ENCODE measurements at places on chromosomes 2 and 18.
A peak's percentile ranks its signal among the peaks of the same experiment; 100 is the strongest.

DNA sequence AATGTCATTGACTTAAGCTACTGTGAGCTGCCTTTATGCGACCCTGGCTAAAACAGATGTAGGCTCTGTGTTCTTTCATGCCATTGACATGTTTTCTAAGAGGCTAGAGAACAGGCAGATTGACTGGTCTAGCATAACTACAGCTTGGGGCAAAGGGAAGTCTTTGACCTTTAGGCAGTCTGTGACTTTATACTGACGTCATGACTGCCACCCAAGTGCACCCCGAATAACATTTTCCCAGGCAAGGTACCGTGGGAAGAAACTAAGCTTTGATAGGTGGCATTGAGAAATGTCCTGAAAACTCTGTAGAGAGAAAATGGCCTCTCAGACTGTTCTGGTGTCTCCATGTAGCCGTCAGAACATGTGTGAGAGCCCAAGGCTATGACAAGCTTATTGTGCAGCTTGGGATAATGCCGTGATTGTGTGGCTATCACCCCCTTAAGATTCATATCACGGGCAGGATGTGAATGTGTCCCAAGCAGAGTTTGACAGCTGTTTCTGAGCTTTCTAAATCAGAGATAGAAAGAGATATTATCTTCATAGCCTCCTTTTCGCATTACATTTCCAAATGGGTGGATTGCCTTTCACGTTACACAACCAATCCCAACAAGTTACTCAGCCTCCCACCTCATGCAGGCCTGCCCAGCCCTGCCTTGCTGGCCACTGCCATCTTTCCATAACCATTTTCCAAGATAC is 672.2 kb upstream of the ACVR2A start:
- peaks cover 3% of the 10 kb centered on the region for H3K4me1 ChIP-seq
- no peak for DNase-seq
- no peak overlapping the region for H3K4me3 ChIP-seq

DNA sequence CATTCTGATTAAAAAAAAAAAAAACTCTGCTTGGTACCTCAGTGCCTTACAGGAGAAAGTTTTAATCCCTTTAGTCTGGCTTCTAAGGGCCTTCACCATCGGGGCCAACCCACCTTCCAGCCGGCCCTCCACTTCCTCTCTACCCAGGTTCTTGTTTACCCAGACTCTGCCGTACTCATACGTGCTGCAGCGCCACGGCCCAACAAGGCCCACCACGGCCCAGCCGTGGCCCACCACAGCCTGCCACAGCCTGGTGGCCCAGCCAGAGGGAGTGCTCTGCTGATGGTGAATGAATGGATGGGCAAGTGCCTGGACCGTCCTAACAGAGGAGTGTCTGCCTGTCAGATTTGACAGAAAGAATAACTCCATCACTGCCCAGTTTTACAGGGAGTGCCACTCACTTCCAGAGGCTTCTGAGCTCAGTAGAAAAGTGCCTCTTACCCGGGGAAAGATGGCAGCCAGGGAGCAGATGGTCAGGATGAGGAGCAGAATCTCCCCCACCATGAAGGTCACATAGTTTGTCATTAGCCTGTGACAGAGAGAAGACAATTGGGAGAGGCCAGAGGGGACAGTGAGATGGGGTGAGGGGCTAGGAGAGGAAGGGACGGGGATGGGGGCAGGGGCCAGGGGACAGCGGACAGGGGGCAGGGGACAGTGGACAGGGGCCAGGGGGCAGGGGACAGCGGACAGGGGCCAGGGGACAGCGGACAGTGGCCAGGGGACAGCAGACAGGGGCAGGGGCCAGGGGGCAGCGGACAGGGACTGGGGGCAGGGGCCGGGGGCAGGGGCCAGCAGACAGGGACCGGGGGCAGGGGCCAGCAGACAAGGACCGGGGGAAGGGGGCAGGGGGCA is 38.2 kb downstream of the CENPO start:
- H3K27ac ChIP-seq: no peak overlapping the region
- H3K36me3 ChIP-seq: no peaks in the 10 kb centered on the region
- no peak for DNase-seq
- no peak overlapping the region for H3K4me3 ChIP-seq
- no peaks in the 10 kb centered on the region for H3K4me1 ChIP-seq

- H3K27me3 ChIP-seq: no peaks in the 10 kb centered on the region
- peak; percentile 73 for DNase-seq
- H3K4me3 ChIP-seq: no peak overlapping the region
Observed at GRCh38 chr2:199488772-199489400, 31.1 kb upstream of the SATB2 start.

GRCh38 chr2:88575051-88575450 is 52.2 kb downstream of the EIF2AK3 start:
- H3K36me3 ChIP-seq: peaks cover 9% of the 10 kb centered on the region
- no peak overlapping the region for H3K4me3 ChIP-seq
- DNase-seq: no peak

GRCh38 chr18:35949090-35949489 is 23.4 kb upstream of the RMP24 start:
- no peaks in the 10 kb centered on the region for H3K4me1 ChIP-seq
- DNase-seq: peak; percentile 70
- H3K4me3 ChIP-seq: no peak overlapping the region
- H3K27me3 ChIP-seq: no peaks in the 10 kb centered on the region

- no peak overlapping the region for H3K4me3 ChIP-seq
- peaks cover 8% of the 10 kb centered on the region for H3K4me1 ChIP-seq
- no peaks in the 10 kb centered on the region for H3K27me3 ChIP-seq
- no peak overlapping the region for H3K27ac ChIP-seq
Observed at GRCh38 chr2:19837235-19837766, 64.5 kb downstream of the TTC32 start.

- no peak for DNase-seq
- H3K4me3 ChIP-seq: no peak overlapping the region
- H3K36me3 ChIP-seq: no peaks in the 10 kb centered on the region
- H3K27ac ChIP-seq: no peak overlapping the region
Observed at GRCh38 chr2:197997083-197997541, 192.7 kb downstream of the PLCL1 start.

GRCh38 chr2:202778217-202778616 is 93.3 kb downstream of the ICA1L start:
- no peak overlapping the region for H3K4me3 ChIP-seq
- no peak for DNase-seq
- H3K27me3 ChIP-seq: no peaks in the 10 kb centered on the region
- no peak overlapping the region for H3K27ac ChIP-seq
- no peaks in the 10 kb centered on the region for H3K4me1 ChIP-seq

GRCh38 chr2:28695245-28695647 is 56.4 kb upstream of the PPP1CB start:
- peak overlapping the region; percentile 15 for H3K27ac ChIP-seq
- H3K27me3 ChIP-seq: no peaks in the 10 kb centered on the region
- peaks cover 31% of the 10 kb centered on the region for H3K4me1 ChIP-seq
- no peaks in the 10 kb centered on the region for H3K36me3 ChIP-seq

DNA sequence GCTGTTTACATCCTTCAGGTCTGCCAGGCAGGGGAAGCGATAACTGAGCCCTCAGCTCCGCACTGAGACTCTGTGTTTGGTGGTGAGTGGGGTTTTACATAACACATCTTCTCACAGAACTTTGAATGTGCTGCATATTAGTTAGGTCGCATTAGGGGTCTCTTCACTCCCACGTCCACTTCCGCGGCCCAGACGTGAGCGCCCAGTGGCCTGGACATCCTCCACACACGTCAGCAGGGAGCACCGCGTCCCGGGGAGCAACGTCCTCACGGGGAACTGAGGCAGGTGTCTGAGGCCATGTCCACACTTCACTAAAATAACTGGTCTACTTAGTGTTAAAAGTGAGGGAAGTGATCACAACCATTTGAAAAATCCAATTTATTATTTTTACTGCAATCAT is 100.4 kb upstream of the SATB2 start:
- no peaks in the 10 kb centered on the region for H3K27me3 ChIP-seq
- H3K4me3 ChIP-seq: no peak overlapping the region
- no peaks in the 10 kb centered on the region for H3K4me1 ChIP-seq
- DNase-seq: no peak
- no peak overlapping the region for H3K27ac ChIP-seq

DNA sequence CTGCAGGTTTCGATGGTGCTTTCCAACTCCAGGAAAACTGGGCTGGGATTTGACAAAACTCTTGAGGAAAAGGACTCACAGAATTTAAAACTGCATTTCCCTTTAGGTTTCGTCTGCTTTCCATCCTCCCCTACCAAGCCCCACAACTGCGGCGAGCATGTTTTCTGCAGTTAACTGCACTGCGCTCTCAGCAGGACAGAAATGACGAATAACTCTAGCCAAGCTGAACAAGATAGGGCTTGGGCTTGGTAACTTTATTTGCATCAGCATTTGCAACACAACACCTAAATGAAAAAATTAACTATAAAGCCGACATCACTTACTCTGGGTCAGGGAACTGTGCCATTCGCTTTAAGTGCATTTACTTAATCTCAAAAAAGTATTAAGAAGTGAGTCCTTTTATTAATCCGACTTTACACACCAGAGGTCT is 669 bp upstream of the PIKFYVE start:
- DNase-seq: no peak
- H3K4me3 ChIP-seq: no peak overlapping the region
- peak overlapping the region; percentile 66 for H3K27ac ChIP-seq
- peaks cover 8% of the 10 kb centered on the region for H3K4me1 ChIP-seq
- peaks cover 2% of the 10 kb centered on the region for H3K36me3 ChIP-seq
- H3K27me3 ChIP-seq: no peaks in the 10 kb centered on the region

- H3K4me1 ChIP-seq: no peaks in the 10 kb centered on the region
- H3K27me3 ChIP-seq: no peaks in the 10 kb centered on the region
- no peaks in the 10 kb centered on the region for H3K36me3 ChIP-seq
- no peak overlapping the region for H3K27ac ChIP-seq
- no peak overlapping the region for H3K4me3 ChIP-seq
Observed at GRCh38 chr2:154704991-154705390, 6.5 kb downstream of the KCNJ3 start.

GRCh38 chr2:33210626-33211025 is 263.9 kb downstream of the LTBP1 start:
- peaks cover 4% of the 10 kb centered on the region for H3K4me1 ChIP-seq
- no peak overlapping the region for H3K27ac ChIP-seq
- H3K4me3 ChIP-seq: no peak overlapping the region
- no peak for DNase-seq
- no peaks in the 10 kb centered on the region for H3K27me3 ChIP-seq
- H3K36me3 ChIP-seq: no peaks in the 10 kb centered on the region

DNA sequence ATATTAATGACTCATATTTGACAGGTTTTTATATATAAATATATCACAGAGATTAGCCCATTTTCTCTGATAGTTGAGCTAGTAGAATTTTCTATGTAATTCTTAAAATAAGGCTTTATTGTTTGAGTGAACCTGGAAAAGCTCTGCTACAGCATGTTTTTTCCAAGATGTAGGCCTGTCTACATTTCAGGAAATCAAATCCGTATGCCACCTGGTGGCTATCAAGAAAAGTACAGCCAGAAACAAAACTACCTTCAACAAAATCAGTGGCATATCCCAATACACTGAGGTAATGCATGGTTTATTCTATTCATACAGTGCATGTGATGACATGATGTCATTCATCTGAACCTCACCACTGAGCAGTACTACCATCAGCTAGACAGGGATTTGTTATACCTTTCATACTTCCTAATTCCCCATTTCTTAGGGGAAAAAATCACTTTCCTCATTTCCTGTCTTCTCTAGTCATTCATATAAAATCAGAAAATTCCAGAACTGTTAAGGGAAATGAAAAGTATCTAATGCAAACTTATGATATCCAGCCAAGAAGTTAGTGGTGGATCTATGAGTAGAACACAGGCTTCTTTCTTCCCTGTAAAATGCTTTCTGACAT is 310.4 kb upstream of the SYT4 start:
- H3K4me3 ChIP-seq: no peak overlapping the region
- no peaks in the 10 kb centered on the region for H3K36me3 ChIP-seq
- H3K27me3 ChIP-seq: no peaks in the 10 kb centered on the region
- H3K27ac ChIP-seq: no peak overlapping the region

- no peaks in the 10 kb centered on the region for H3K36me3 ChIP-seq
- peak; percentile 32 for DNase-seq
- no peaks in the 10 kb centered on the region for H3K27me3 ChIP-seq
- H3K4me1 ChIP-seq: no peaks in the 10 kb centered on the region
- H3K4me3 ChIP-seq: no peak overlapping the region
Observed at GRCh38 chr2:44572196-44572900, 210.6 kb downstream of the CAMKMT start.

DNA sequence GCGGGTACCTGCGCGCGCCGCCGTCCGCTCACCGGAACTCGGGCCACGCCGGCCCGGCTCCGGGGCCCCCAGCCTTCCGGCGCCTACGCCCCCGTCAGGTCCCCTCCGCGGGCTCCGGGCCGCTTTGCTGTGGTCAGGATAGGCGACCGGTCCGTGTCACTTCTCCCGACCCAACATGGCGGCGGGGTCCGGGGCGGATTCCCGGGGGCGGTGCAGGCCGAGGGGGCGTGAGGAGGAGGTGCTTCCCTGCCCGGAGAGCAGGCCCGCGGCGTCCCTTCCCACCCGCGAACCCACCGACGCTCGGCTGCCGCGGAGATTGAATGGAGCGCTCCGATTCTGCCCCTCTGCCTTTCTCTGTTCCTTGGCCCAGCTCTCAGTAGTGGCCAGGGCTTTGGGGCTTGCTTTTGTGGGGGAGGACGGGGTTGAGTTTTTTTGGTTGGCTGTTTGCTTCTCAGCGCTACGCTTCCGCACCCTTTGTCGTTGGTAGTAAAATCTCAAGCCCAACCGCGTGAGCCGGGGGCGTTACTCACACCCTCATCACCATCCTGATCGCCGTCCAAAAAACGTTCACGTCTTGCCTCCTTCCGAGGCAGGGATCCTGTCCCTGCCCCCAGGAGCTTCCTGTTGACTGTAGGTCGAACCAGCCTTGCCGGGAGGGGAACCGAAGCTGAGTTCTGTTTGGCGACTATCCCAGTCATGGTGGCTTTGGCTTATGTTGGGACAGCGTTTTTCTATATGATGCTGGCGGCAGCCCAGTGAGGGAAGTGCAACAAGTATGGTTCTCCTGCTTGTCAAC is 532 bp upstream of the YES1 start:
- peak; percentile 89 for DNase-seq
- H3K27ac ChIP-seq: peak overlapping the region; percentile 88
- no peaks in the 10 kb centered on the region for H3K27me3 ChIP-seq
- H3K4me1 ChIP-seq: peaks cover 7% of the 10 kb centered on the region
- H3K4me3 ChIP-seq: peak overlapping the region; percentile 99

DNA sequence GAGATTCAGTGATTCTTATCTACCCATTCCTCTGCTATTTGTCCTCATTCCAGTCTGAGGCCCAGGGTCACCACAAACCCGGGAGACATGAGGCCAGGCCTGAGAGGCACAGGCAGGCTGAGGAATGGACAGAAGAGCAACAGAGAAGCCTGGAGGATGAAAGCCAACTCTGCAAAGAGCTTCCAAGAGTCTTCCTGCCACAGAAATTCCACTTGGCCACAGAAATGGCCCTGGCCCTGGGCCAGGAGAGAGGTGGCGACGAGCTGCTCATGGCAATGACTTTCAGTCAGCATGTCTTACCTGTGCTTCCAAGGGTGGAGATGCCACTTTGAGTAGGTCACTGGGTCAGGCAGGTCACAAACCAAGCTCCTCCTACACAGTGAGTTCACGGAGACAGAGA is 155.3 kb upstream of the PKDCC start:
- H3K27me3 ChIP-seq: no peaks in the 10 kb centered on the region
- no peak overlapping the region for H3K27ac ChIP-seq
- no peaks in the 10 kb centered on the region for H3K36me3 ChIP-seq
- no peak overlapping the region for H3K4me3 ChIP-seq
- peak; percentile 34 for DNase-seq

Data from trophoblast cell (in vitro differentiated cells and primary cell).